ENCODE measurements at places on chromosomes 13 and 19.
A peak's percentile ranks its signal among the peaks of the same experiment; 100 is the strongest.

DNA sequence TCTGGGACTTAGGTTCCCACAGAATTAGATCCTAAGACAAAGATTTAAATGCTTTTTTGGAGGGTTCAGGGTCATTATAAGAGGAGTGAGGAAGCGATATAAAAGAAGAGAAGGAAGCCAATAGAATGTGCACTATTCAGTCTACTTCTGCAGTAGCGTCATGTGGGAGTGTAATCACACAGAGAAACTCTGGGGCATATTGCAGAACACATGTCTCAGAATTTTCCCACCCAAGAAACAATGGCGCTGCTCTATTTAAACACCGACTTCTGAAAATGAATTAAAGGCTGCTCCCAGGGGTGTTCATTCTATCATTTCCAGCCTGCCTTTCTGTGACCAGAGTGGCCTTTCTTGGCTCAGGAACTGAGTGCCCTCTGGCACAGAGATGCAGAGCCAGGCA lies 617.6 kb downstream of the FGF9 start:
- no peak for DNase-seq

DNA sequence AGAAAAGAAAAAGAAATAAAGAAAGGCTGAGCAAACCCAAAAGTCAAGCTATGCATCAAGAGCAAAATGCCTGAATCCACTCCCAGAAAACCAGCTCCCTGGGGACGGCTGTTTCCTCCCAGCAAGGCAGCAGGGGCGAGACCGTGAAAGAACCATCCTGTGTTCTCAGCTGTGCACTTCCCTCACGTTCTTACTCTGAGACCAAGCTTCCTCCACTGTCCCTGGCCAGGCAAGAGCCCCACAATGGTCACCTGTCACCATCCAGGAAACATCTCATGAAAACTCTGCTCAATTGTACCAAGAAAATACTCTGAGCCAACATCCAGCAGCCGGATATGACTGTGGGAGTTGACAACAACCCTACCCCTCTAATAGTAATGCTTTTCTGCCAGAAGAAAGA lies 22.9 kb downstream of the RAB20 start:
- no peak for DNase-seq

DNA sequence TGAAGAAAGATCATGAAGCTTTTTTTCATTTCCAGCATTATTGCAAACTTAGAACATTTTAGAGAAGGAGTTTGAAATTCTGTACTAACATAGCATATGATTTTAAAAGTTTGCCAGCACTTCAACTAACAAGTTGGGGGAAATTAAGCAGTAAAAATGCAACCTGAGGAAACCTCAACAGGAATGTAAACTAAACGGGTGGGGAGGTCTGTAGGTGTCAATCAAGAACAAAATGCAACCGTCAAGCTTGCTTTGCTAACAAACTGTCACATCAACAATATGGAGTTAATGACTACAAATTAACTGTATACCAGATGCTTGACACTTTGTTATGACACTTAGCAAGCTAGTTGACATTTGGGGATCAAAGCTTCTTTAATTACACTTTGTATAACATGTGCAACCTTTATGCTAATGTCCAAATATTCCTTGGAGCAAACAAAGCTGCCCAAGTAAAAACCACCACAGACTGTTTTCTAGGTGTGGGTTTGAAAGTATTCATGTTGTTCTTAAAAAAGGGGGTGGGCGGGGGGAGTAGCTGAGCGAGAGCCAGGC lies 52.1 kb downstream of the DACH1 start:
- no peak for DNase-seq

- no peak for DNase-seq
Observed at GRCh38 chr13:111407381-111408131, 87.1 kb downstream of the TEX29 start.

DNA sequence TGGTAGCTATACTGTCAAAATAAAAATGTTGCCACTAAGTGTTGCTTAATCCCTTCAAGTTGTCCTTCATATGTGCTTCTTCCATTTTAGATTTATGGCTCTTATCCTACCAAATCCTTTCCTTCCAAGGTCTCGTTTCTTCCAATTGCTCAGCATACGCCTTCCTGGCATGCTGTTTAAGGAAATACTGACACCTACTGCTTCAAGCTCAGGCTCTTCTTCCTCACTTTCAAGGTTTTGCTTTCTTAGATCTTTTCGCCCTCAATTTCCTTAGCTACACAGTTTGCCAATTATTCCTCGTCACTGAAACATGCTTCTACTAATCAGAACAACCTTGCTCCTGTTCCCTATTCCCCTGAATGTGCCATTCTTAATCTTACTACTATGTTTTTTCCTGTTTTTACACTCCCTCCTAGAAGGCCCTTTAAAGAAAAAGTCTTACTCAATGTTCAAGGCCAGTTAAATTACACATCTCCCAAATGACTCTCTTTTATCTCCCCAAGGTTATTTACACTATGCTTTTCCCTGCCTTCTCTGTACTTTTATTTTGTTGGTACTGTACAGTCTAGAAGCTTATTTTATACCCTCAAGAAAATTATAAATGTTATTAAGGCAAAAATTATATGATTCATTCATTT lies 343.1 kb downstream of the MZT1 start:
- DNase-seq, result no peak

- DNase-seq, result peak; percentile 39
Observed at GRCh38 chr13:113489549-113490495, 689 bp downstream of the DCUN1D2 start.

GRCh38 chr19:2458054-2458453 lies 1.3 kb upstream of the LMNB2 start:
- DNase-seq, result no peak

DNA sequence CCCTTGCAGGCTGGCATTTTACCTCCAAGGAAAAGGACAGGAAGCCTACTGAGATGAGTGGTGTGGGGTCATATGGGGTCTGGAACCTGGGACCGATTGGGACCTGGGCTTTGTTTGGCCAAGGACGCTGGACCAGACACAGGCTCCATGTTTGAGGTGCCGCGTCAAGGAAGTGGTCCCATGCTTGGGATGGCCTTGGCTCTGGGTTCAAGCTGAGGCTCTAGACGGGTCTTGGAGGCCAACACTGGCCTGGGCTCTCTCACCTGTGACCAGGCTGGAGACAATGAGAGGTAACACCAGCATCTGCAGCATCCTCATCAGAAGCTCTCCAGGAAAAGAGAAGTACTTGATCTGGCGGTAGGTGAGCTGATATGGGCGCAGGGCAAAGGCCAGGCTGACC lies 8.2 kb downstream of the SLC1A6 start:
- DNase-seq, result no peak

DNA sequence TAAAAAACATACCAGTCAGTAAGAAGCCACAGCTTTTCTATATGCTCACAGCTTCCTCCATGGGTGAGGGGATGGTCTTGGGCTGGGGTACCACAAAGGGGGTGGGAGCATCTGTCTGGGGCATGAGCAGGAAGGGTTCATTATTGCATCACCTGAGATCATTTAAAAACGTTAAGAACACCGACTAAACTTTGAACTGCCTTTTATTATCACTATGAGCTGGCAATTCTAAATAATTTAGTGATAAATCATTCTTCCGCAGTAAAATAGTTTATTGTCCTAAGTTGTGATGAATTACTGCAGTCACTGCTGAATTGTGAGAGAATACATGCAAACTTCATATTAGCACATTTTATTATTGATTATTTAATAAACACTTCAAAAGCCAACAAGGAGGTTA lies 71.6 kb downstream of the KL start:
- no peak for DNase-seq

GRCh38 chr19:49639401-49640112 lies 386 bp downstream of the RRAS start:
- DNase-seq, result no peak

- DNase-seq, result no peak
Observed at GRCh38 chr13:42068886-42069285, 20.4 kb downstream of the DGKH start.

DNA sequence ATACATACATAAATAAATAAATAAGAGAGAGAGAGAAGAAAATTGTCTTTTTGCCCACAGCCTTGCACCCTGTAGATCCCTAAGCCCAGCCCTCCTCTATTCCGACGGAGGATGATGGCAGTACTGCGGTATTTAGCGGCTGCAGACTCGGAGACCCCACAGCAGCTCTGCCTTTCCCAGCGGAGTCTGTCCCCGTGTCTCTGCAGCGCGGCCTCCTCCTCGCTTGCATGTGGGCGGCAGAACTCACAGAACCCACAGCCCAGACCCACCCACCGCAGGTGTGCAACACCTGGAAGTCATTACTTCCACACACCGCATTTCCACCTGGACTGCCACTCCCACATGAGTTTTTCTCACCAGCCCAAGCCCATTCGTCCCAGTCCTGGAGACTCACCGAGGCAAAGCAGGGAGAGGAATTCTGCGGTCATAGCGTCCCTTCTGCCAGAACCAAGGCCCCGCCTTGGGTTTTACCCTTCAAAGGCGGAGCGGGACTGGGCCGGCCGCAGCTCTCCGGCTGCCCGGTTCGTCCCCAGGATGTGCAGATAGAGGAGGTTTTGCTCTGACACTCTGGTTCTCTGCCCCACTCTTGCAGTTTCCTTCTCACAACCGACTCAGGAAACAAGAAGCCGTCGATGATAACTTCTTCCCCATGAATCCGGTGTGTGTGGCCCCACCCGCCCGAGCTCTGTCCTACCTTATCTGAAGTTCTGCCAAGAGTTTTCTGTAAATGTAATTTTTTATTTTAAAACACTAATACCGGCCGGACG lies at the start of gene VSTM1:
VSTM1 (minus strand) TSS at position 548 of the 767 bp plus-strand sequence; CDS start at position 428, 120 bp downstream.
- no peak for DNase-seq

- DNase-seq, result no peak
Observed at GRCh38 chr19:45769821-45770191, 754 bp upstream of the SIX5 start.
